ENCODE measurements at places on chromosomes 1 and 21.

GRCh38 chr1:29785137-29785527 lies 548.8 kb downstream of the PTPRU start:
- DNase-seq, result no peak

DNA sequence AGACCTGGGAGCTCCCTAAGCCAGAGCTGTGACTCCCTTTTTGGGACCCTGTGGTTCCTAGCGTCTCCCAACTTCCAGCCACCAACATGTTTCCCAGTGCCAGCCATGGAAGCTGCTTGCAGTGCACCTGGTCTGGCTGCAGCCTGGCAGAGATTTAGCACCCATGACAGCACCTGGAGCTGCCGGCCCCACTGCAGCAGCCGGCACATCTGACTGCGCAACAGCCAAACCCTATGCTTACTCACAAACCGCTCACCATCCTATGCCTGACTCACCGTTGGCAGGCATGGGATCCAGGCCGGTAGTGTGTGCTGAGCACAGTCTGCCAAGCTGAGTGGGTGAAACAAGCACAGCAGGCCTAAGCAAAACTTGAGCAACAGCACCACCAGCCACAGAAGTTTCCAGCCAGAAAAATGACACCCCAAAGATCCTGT lies 435.9 kb upstream of the PRMT6 start:
- DNase-seq, result no peak

GRCh38 chr1:111734856-111735255 lies 4.3 kb downstream of the INKA2 start:
- DNase-seq, result no peak

GRCh38 chr1:114109981-114110380 lies 43.7 kb downstream of the SYT6 start:
- DNase-seq, result no peak

DNA sequence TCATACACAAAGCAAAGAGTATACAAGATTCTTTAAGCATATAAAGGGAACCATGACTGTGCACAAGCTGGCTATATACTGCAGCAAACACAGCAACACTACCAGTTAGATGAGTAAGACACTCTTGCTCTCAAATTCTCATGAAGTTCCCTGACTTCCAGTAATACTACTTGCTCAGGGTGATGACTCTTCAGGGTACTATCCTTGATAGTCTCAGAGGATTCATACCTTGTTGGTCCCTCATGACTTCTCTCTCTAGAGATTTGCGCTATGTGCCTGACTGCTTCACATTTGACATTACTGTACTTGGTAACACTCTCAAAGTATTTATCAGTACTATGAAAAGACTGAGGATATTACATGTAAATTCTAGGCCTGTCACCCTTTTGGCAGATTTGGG lies 159.8 kb upstream of the ZRANB2 start:
- DNase-seq, result no peak

DNA sequence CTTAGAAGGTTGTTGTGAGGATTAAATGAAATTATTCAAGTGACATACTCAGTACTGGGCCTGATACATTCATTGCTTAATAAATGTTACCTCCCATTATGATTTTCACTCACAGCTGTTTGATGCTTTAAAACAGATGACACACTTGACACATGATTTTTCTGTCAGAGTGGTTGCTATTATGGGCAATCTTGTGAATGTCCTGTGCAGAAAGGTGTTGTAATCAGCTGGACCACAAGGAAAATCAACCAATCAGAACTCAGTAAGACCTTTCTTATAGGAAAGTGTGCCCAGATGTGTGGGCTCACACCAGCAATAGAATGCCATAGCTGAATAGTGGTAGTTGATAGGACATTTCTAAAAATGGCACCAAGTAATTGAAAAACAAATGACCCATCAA lies 23.5 kb downstream of the GJA5 start:
- DNase-seq, result no peak

Data from activated naive CD4-positive, alpha-beta T cell treated with Interleukin-2 at 50 U/mL for 16 hours (primary cell).